ENCODE measurements at places on chromosomes 7 and 10.

GRCh38 chr7:7352845-7353244, 170.5 kb downstream of the C1GALT1 start:
- no peak for DNase-seq

GRCh38 chr10:105986912-105987635, 1177.4 kb downstream of the SORCS1 start:
- no peak for DNase-seq

DNA sequence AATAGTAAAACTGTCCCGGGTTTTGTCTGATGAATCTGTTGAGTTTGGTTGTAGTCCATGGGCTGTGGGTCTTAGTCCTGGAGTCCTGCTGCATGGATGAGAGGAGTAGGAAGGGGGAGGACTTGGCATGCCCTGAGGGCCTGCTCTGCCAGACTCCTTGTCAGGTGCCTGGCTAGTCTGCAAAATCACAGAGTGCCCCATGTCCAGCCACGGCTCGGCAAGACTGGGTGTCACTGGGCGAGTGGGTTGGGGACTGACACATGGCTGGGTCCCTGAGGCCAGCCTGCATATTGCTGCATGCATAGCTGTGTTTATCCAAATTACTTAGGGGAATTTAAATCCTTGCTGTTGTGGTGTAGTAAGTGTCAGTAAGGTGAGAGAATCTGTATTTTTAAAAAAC, 9.7 kb downstream of the MINDY4 start:
- no peak for DNase-seq

DNA sequence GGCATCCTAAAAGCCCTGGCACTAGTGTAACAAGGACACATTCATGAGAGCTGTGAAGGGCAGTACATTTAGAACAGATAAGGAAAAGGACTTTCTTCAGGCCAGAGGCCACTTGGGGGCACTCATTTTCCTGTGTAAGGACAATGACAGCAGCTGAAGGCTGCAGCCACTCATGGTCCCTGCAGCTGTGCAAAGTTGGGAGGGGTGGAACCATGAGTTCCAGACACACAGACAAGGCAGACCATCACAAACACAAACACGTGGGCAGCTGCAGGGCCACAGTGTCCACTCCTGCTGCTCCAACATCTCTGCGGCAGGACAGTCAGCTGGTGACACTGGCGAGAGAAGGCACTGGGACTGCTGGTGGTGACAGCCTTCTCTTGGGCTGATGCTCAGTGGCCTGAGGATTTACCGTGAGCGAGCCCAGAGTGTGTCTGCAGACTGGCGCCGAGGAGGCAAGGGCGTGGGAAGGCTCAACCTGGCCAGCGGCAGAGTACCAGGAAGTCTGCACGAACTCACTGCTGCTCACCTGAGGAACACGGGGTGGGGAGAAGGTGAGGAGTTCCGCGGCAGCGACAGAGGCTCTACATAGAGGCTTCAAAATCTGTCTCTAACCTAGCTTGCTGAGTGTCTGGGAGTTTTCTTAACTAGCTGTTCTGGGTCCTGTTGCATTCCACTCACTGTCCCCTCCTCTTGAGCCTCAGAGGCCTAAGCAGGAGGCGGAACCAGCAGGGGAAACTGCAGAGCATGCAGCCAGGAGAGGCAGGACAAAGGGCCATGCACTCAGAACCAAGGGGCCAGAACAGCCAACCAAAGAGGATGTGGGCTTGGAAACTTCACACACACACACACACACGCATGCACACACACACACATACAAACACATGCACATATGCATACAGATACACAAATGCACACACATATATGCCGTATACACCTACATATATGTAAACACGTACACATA, 76.5 kb upstream of the DDC start:
- DNase-seq, result peak; percentile 95

GRCh38 chr10:133334503-133335245, 2.0 kb downstream of the CALY start:
- DNase-seq, result no peak

Data from dorsolateral prefrontal cortex (tissue), 122 donors.